HTR-8/SVneo (cell line): ENCODE measurements at places on chromosomes 4 and X.

- DNase-seq, result no peak
Observed at GRCh38 chr4:2875556-2875955, 31.9 kb downstream of the ADD1 start.

- DNase-seq, result no peak
Observed at GRCh38 chrX:39288592-39288991, 487.3 kb downstream of the MID1IP1 start.

DNA sequence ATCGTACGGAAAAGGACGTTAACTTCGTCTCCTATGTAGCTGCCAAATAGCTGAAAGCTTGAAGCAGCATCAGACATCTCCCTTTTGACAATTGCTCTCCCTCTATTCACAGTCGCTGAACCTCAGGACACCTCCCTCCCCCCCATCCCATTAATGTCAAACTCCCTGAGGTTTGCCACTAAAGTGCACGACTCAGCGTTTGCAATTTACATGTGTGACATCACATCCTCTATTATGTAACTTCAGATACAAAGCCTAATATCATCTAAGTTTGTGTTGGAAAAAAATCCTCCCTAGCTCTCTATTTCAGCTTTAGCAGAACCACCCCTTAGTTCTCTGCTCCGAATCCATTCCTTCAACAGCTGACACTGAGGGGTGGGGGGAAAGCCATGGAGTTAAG, 5.5 kb upstream of the NR3C2 start:
- no peak for DNase-seq

DNA sequence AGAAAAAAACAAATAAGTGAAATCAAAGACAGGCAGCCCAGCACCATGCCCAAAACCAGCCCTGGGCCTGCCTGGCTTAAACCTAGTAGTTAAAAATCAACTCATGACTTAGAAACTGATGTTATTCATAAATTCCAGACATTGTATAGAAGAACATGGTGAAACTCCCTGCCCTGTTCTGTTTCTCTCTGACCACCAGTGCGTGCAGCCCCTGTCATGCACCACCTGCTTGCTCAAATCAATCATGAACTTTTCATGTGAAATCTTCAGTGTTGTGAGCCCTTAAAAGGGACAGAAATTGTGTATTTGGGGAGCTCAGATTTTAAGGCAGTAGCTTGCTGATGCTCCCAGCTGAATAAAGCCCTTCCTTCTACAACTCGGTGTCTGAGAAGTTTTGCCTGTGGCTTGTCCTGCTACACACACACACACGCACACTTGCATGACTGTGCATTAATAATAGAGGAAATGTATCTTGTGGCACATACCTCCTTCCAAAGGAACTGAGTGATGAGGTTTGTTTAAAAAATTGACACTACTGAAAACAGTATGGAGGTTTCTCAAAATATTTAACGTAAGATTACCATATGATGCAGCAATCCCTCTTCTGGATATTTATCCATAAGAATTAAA, 39.2 kb upstream of the UGT2B7 start:
- DNase-seq, result no peak

GRCh38 chr4:126582737-126583136, 1050.0 kb upstream of the INTU start:
- no peak for DNase-seq

DNA sequence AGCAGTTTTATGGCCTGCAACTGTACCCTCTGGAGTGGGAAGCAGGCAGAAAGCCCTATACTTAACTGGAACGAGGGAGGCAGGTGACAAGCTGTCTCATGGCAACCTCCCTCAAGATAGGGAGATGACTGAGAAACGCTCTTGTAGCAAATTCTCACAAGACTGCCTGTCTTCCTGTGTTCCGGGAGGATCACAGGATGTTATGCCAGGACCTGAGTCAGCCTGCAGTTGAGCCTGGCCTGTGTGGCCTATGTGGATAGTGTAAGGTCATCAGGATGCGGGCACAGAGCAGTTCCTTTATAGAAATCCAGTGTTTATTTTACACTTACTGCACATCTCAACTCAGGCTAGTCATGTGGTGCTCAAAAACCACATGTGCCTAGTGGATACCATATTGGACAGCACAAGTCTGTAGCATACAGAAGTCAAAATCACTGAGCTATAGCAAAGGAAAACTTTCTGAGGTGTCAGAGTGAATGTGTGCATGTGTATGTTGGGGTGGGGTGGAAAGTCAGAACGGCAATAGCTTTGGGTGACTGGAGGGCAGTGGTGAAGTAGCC, 25.2 kb downstream of the TAF7L start:
- DNase-seq, result no peak

DNA sequence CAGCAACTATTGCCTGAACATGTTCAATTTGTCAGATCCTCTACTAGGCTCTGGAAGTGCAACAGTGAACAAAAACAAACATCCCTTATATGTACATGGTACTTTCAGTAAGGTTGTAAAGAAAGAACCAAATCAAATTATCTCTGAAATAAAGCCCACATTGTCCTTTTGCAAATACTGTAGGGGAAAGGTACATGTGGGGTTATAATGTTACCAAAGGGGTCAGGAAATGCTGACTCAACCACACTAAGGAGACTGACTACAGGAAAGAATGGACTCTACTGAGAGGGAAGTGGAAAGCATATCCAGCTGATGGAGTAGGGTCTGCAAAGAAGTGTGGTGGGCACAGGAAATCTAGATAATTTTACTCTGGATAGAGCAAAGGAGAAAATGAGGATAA, 61.5 kb downstream of the PCDH18 start:
- no peak for DNase-seq

GRCh38 chr4:145308598-145308997, 128.2 kb upstream of the OTUD4 start:
- DNase-seq, result no peak

- DNase-seq, result no peak
Observed at GRCh38 chr4:38769857-38770256, 12.9 kb downstream of the TLR10 start.

- DNase-seq, result no peak
Observed at GRCh38 chr4:148060264-148061140, 328.6 kb downstream of the ARHGAP10 start.

DNA sequence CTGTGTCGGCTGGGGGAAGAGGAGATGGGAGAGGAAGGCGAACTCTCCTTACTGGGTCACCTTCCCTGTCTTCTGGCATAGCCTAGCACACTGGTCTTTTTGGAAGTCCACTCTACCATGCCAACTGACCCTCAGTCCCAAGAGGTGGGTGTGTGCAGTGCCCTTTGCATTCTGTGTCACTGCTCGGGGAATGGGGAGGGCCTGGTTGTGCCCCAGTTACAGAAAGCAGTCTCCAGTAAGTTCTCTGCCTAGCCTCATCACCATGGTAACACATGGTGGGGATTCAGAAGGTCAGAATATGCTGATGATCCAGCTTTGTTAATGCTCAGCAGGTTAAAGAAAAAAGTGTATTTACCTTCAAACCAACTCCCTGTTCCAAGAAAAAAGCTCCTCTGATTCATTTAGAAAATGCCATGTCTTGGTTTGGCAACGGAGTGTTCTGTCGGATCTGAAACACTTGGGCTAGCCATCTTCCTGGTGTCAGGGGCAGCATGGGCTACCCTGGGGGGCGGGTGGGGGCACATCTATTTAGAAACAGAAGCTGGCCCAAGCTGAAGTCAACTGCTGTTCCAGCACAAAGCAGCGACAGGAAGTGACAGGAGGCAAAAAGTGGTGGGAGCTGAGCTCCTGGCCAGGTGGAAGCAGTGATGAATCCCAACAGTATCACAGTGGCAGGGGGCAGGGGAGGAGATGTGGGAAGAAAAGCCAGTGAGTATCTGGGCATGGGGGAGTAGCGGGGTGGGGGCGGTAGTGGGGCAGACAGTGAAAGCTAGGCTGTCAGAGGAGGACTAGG, 37.0 kb downstream of the NSG1 start:
- no peak for DNase-seq

DNA sequence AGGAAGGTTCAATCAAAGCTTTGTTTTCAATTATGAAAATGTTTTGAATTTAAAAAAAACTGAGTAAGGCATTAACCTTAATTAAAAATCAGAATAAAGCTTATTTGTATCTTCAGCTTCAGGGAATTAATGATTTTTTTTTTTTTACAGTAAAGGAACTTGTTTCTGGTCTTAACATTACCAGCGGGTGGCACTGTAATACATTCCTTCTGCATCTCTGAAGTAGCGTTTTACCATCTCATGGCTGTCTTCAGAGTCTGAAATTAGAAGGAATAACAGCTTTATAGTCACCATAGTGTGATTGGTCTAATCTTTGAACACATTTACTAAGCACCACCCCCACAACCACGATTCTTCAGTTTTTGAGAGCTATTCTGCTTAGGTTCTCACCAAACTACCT, 102.6 kb downstream of the IL1RAPL2 start:
- no peak for DNase-seq
